IgD-negative memory B cell (primary cell): ENCODE measurements at places on chromosomes 3 and 15. TPM values are rescaled to one million over a fixed set of nuclear protein-coding genes. Genes with fewer than 3 reads are reported as not detected.

Gene GP5
- polyA plus RNA-seq = 0.05 TPM

Gene ZBED2
- polyA plus RNA-seq = 6.7 TPM

Gene SETD5
- polyA plus RNA-seq = 57.3 TPM

Gene PPARG
- polyA plus RNA-seq = not detected

Gene IQCF6
- polyA plus RNA-seq = not detected

Gene LHFPL4
- not detected for polyA plus RNA-seq

Gene MGLL
- 8.6 TPM for polyA plus RNA-seq

Gene SPRED1
- polyA plus RNA-seq = 0.14 TPM

Gene MUC4
- 0.01 TPM for polyA plus RNA-seq

Gene DUOXA1
- polyA plus RNA-seq = not detected

Gene CCDC54
- not detected for polyA plus RNA-seq

Gene SPINK8
- polyA plus RNA-seq = not detected

Gene ZBTB47
- polyA plus RNA-seq = 0.11 TPM

Gene ACSBG1
- not detected for polyA plus RNA-seq

Gene CPN2
- not detected for polyA plus RNA-seq

Gene PP2D1
- 0.64 TPM for polyA plus RNA-seq

Gene NTRK3
- polyA plus RNA-seq = not detected

Gene STRIT1
- polyA plus RNA-seq = not detected

Gene GOLGA8J
- not detected for polyA plus RNA-seq

Gene AHSG
- not detected for polyA plus RNA-seq

Gene CFAP44
- 0.34 TPM for polyA plus RNA-seq

Gene SLC49A4
- 1.6 TPM for polyA plus RNA-seq

Gene TM4SF1
- polyA plus RNA-seq = not detected

Gene UBL7
- 123 TPM for polyA plus RNA-seq

Gene AGTR1
- not detected for polyA plus RNA-seq

Gene MASP1
- not detected for polyA plus RNA-seq

Gene LARP6
- not detected for polyA plus RNA-seq

Gene GUCA1C
- polyA plus RNA-seq = not detected

Gene RTP1
- polyA plus RNA-seq = not detected

Gene HES1
- polyA plus RNA-seq = 8.5 TPM

Gene CKMT1A
- not detected for polyA plus RNA-seq

Gene TICRR
- polyA plus RNA-seq = not detected

Gene ALDH1A3
- not detected for polyA plus RNA-seq

Gene MINAR1
- 0.08 TPM for polyA plus RNA-seq

Gene MESP1
- polyA plus RNA-seq = 1.8 TPM

Gene NPAP1
- not detected for polyA plus RNA-seq

Gene LYZL4
- not detected for polyA plus RNA-seq

Gene KLHDC8B
- polyA plus RNA-seq = 0.54 TPM

Gene ANKDD1A
- polyA plus RNA-seq = 3.4 TPM

Gene PXK
- polyA plus RNA-seq = 92.3 TPM

Gene CSNK1G1
- polyA plus RNA-seq = 15.3 TPM

Gene IGDCC3
- not detected for polyA plus RNA-seq

Gene GPR62
- not detected for polyA plus RNA-seq

Gene CD86
- polyA plus RNA-seq = 85.1 TPM

Gene ZNF620
- polyA plus RNA-seq = 3.1 TPM

Gene PAQR5
- not detected for polyA plus RNA-seq
